CD4-positive, alpha-beta T cell treated with Interferon alpha-2 for 1 hour (primary cell): ENCODE measurements at places on chromosomes 16 and 17.

GRCh38 chr17:78414178-78415162 lies 36.0 kb downstream of the PGS1 start:
- DNase-seq: peak; percentile 78

DNA sequence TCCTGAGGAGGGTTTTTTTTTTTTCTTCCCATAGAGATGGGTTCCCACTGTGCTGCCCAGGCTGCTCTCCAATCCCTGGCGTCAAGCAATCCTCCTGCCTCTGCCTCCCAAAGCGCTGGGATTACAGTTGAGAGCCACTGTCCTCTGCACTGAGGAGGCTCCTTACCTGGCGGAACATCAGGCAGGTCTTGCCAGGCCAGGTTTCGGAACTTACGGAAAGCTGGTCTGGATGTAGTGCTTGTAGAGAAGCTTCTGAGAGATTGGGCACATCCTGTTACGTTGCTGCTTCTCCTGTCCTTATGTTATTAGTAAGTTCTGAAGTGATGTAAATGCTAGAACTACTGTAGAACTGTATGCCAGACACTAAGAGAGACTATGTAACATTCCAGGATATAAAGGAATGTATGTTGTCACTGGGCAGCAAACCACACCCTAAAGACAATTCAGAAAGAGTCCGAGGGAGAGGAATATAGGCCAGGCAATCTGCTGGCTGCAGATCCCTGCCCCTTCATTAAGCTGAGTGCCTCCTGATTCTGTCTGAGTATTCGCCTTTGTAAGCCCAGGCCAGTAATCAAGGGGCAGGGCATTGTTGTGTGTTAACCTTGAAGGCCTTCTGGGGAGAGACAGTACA lies 21.1 kb downstream of the ETV4 start:
- no peak for DNase-seq

DNA sequence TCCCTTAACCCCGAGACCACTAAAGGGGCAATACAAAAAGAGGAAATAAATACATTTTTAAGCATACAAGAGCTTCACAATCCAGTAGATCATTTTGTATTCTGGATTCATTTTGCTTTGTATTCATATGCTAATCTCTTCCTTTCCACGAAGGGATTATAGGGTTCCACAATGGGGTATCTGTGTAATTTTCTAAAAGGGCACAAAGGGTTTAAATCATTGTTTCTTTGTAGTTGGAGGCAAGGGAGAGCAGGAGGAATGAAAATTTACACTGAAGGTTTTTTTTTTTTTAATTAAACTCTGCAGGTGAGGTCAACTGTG lies 592 bp upstream of the NUFIP2 start:
- DNase-seq: no peak

DNA sequence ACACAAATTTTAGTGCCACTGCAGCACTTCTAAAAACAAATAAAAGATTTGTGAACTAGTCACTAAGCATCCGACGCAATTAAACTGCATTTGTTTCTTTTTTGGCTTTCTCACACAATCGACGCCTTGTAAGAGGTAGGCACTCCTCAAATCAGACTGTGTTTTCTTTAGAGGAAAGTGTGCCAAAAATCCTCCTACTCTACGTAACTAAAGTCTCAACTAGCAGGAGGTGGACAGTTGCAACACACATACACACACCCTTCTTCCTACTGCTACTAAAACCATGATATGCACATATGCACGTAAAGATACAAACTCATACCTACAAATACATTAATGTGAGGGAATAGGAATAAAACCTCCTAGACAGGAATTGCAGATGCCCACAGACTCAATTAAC lies 844.7 kb upstream of the SOX9 start:
- no peak for DNase-seq

DNA sequence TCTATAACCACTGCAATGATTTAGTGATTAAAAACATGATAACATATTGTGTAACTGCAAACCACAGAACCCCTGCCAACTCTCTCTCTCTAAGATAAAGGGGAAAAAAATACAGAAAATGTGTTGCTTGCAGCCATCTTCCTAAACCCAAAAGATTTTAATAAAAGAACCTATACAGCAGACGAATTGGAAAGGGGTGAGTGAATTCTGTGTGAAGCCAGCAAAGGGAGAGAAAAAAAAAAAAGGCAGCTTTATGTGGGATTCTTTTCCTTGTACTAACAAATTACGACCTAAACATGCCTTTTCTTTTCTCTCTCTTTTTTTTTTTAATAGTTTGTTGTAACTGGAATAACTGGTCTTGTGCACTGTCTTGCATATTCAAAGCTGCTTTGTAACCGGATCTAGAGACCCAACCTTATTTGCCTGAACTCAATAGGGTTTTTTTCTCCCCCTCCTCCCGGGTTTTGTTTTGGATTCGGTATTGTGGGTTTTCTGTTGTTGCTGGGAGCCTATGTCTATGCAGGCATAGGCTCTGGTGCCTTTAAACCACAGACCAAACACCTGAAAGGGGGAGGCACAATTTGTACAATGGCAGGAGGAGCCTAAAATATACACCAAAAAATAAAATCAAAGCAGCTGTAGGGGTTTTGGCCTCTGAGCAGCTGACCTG lies 7.0 kb upstream of the ZFHX3 start:
- DNase-seq: no peak

DNA sequence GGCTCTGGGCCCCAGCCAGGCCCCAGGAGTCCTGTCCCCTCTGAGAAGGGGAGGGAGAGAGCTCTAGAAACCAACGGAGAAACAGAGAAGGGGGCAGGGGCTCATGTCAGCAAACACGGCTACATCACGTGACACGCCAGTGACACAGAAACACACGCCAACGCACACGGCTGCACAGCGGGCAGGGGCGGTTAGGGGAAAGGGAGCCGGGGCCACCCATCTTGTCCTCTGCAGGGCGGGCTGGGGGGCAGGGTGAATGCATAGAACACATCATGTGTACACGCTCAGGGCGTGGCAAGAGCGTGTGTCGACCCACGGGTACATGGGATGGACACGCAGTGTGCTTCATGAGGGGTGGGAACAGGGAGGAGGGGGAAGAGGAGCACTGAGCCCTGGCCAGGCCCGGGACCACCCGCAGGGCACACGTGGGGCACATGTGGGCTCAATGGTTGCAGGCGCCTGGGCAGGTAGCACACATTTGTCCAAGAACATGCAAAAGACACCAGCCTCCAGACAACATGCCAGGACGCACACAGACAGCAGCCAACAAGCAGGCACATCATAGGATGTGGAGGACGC lies 4.6 kb downstream of the HSD3B7 start:
- no peak for DNase-seq
